ENCODE measurements at places on chromosomes 11 and 22. TPM values are rescaled to one million over a fixed set of nuclear protein-coding genes. Genes with fewer than 3 reads are reported as not detected.

DNA sequence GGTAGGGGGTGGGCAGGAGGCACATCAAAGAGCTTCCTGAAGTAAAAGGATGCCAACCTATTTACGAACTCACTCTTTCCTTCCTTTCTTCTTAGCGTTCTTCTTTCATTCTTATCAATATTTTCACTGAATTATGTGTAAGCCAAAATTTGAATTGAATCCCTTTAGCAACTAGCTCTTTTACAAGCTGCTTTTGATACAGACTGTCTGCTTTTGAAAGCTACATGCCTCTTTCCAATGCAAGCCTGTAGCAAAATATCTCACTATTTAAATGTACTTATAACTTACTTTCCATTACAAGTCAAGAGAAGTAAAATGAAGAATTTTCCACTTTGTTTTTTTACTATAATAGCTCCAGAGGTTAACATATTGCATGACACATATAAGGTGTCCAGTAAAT lies 186.6 kb downstream of the NXPE2 start:
- DNase-seq: no peak

SOX6 gene
- total RNA-seq: 3.0 TPM

DNA sequence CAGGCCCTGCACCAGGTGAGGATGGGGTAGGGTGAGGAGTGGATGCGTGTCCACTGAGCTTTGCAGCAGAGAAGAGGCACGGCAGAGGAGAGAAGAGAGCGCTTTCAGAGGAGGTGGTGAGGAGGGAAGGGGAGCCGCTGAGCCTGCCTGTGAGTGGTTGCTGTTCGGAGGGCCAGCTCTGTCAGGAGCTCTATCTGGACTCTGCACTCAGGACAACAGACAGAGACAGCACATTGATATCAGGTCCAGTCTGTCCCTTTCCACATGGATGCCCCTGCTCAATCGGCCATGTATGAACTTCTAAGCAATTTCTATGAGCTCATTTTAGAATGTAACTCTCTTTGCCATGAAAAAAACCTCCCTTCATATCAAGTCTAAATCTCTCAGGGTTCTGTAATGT lies 158.6 kb downstream of the KIRREL3 start:
- no peak for DNase-seq

GRCh38 chr11:78338138-78338537 lies 79.5 kb downstream of the GAB2 start:
- DNase-seq: no peak

DNA sequence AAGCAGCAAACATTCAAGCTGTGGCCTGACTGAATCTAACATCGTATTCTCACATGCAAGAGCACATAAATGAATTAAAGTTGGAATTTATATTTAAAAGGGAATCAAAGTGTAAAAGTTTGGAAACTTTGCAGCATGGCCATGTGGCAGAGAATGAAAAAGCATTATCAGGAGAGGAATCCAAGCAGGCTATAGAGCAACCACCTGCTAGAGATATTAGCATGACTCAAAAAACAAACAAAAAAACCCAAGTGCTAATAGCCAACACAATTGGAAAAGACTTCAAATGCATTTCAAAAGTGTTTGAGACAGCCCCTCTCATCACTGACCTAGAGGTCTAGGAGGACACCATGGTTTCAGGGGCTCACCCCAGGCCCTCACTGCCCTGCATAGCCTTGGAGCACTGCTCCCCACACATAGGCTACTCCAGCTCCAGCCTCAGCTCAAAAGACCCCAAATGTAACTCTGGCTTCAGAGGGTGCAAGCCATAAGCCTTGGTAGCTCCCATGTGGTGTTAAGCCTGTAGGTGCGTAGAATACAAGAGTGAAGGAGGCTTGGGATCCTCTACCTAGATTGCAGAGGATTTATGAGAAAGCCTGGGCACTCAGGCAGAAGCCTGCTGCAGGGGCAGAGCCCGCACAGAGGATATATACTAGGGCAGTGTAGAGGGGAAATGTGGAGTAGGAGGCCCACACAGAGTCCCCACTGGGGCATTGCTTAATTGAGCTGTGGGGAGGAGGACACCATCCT lies 1.7 kb upstream of the KRTAP5-7 start:
- no peak for DNase-seq

PATE4 gene
- total RNA-seq: not detected

DNA sequence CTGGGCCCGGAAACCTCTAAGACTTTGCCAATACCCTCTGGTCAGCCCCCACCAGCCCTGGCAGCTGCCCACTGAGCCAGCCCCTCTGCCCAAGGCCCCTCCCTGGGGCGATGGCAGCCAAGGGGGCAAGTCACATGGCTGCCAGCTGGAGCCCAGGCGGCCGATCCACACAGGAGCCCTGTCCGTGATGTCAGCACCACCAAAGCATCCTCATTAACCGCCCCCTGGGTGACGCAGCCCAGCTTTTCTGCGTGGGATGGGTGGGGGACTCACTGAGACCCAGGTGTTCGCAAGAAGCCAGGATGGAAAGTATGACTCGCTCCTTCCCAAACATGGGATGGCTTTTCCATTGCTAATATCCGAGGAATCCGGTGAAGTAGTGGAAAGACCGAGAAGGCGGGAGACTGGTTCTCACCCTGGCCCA lies 46.6 kb upstream of the WNT7B start:
- no peak for DNase-seq

GRCh38 chr11:114129142-114129541 lies 69.6 kb downstream of the ZBTB16 start:
- no peak for DNase-seq

MISFA gene
- 1.0 TPM for total RNA-seq

DNA sequence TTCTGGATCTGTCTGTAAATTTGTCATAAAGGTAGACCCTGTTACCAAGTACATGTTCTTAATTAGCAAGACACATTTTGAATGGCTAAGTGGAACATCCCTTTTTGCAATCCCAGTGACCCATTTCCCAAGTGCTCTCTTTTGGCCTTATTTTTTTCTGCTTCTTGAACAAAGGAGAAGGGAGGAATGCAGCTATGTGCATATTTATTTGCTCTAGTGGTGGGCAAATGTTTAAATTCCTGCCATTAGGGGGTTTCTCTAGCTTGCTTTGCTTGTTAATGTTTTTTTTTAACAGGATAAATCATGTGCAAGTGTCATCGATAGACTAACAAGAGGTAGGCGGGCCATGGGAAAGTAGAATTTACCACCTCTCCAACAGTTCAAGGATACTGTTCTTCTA lies 135.7 kb downstream of the COMMD9 start:
- no peak for DNase-seq

MUC5AC gene
- total RNA-seq: 6.9 TPM

SPDYC gene
- not detected for total RNA-seq

OR11H1 gene
- total RNA-seq: not detected

DNA sequence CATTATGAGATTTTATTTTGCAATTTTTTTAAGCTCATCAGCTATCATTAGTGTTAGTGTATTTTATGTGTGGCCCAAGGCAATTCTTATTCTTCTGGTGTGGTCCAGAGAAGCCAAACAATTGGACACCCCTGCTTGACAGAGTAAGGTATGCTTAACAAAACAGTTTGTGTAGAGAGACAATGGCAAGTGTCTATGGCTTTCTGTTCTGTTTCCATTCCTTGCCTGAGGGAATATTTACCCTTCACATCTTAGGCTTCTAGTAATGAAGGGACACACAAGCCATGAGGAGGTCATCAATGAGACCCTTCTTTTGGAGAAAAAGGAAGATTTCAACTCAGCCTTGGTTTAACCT lies 1278.4 kb upstream of the TENM4 start:
- no peak for DNase-seq

DNA sequence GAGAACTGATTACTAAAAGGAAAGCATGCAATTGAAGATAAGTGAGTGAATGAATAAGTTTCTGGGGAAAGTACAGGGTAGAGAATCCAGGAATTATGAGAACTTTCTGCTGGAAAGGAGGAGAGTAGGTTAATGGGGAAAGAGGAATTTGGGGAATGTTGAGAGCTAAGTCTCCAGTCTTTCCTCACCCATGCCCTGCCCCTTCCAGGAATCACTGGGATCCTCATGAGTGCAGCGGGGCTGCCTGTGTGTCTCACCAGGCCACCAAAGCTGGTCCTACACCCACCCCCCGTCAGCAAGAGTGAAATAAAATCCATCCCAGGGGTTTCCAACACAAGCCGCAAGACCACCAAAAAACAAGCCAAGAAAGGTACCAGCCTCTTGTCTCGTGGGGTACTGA lies 17.0 kb downstream of the DTX4 start:
- no peak for DNase-seq

DNA sequence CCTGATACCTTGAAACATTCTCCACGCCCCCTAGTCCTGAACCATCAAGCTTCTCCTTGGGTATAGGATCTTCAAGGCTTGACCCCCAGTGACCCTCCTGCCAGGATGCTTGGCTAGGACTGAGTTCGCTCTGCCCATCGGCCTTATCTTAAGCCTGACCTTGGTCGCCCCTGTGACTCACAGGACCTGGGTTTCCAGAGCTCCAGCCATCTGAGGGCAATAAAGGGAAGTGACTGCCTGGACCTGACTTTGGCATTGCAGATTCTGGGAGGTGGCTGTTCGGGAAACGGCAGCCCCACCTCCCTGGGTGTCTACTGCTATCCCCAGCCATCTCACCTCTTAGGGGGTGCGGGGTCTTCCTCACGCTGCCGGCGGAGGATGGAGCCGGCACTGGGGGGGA lies 15.4 kb downstream of the CARD10 start:
- DNase-seq: no peak

DNA sequence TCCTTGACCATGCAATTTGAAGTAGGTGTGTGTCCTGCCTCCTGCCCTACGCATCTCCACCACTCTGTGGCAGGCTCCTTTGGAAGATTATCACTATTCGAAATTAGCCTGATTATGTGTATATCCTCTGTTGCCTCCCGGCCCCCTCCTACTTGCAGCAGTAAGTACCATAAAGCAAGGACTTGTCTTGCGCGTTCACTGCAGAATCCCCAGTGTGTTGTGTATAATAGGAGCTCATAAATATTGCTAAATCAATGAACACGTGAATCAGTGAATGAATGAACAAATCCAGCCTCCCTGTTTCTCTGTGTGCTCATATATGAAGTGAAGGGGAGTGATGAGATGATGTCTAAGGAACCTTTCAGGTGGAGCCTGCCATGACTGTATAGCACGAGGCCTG lies 210.7 kb downstream of the DBX1 start:
- no peak for DNase-seq

DNA sequence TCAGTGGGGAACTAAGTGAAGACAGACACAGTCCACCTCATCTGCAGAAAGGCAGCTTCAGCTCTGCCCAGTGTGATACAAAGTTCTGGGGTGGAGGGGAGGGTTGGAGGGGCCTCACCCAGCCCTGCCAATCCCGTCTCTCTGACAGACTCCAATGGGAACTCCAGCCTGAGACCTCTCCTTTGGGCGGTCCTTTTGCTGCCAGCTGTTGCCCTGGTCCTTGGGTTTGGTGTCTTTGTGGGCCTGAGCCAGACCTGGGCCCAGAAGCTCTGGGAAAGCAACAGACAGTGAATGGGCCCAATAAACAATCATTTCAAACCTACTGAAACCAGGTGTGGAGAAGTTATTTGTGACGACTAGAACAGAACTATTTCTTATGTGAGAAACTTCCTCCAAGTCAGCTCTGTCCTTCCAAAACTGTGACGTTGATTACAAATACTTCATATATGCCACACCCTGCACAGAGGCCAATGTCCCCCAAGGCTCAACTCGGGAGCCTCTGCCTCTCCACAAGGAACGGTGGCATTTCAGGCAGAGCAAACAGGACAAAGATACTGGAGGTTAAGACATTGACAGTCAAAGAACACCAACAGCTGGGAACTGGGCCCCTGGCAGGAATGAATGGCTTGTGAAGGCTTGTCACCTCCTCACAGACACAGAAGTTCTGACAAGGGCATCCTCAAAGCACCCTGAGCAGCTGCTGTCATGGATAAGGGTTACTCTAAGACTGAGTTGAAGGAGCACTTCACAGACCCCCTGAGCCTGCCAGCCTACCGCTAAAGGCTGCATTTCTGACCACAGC lies 8.2 kb downstream of the ZP1 start:
- no peak for DNase-seq

- DNase-seq: peak; percentile 18
Observed at GRCh38 chr11:121024989-121025388, 1.1 kb downstream of the TBCEL start.

CHRDL2 gene
- total RNA-seq: not detected

DNA sequence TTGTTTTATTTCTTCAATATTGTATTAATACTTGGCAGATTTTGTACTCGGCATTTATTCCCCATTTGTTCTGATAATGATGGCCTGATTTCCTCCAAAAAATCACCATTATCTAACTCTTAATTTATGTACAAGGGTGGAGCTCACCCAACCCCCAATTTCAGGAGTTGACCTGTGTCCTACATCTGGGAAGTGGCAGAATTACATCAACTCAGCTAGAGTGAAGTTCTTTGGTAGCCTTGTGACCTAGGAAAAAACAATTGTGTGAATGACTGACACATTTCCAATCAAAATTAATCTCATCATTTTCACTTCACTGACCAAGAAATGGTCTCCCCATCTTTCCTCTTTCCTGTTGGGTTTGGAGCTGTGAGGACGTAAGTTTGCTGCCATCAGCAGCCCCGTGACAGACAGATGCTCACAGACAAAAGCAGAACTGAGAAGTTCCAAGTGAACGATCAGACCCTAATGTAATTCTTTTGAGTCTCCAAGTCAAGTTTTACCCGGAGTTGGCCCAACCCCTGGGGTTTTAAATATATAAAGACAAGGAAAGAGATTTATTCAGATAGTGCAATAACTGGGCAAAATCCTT lies 16.6 kb upstream of the MS4A6E start:
- no peak for DNase-seq

- DNase-seq: peak; percentile 71
Observed at GRCh38 chr22:31292236-31292989, at the start of gene PIK3IP1. Gene PIK3IP1 (minus strand): TSS chr22:31292488. CDS start chr22:31292344, 144 bp downstream.

CTSW gene
- total RNA-seq: not detected

POLD3 gene
- total RNA-seq: 17.8 TPM

SHANK2 gene
- 5.4 TPM for total RNA-seq

DNA sequence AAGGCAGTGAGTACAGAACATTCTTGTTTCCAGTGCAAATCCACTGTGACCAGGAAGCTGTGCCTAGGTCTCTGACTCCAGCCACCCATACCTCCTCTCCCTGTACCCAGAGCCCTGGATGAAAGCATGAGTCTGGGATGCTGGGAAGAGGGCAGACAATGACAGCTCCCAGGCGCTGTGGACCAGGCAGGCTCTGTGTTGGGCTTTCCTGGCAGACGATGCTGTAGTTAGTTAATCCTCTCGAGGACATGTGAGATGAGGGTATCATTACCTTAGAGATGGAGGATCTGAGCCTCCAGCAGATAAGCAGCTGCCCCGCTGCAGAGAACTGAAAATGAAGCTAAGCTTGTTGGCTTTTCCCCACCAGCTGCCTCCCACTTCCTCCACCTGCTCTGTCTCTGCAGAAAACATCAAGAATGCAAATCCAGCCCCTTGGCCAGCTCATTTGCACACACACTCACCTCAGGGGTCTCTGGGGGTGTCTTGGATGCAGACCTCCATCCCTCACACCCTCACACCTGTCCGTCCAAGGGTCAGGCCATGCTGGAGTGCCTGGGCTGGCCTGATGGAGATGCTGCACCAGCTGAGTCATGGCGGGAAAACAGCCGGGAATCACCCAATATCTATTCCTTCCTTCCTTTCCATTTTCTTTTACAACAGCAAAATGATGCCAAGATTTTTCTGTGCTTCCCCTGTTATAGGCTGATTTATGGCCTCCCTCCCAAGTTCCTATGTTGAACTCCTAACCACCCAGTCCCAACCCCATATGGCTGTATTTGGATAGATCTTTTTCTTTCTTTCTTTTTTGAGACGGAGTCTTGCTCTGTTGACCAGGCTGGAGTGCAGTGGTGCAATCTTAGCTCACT lies 94.9 kb upstream of the SEPTIN5 start:
- DNase-seq: no peak

All from HT-29 (cell line).